A549 treated with DMSO at 1 μM for 4 hours (cell line): ENCODE measurements at places on chromosomes 12 and 14. TPM values are rescaled to one million over a fixed set of nuclear protein-coding genes. Genes with fewer than 3 reads are reported as not detected.

Gene TMPRSS12
- not detected in 5 replicates for total RNA-seq

Gene DNAI7
- 0.09 to 0.46 TPM (median 0.20 TPM) in 5 replicates for total RNA-seq

Gene CCDC60
- not detected in 5 replicates for total RNA-seq

Gene RCOR1
- total RNA-seq: 22.3 to 32.2 TPM (median 28.5 TPM) in 5 replicates

Gene CEBPE
- 0.05 to 0.06 TPM in 2 of 5 replicates, not detected in the others for total RNA-seq

Gene TDRD9
- total RNA-seq: 0.06 TPM in 1 of 5 replicates, not detected in the others

Gene REP15
- 0.22 to 0.78 TPM (median 0.49 TPM) in 5 replicates for total RNA-seq

Gene TBC1D30
- total RNA-seq: 1.9 to 2.5 TPM (median 2.0 TPM) in 5 replicates

Gene EPYC
- total RNA-seq: not detected in 5 replicates

Gene WNT5B
- total RNA-seq: 1.7 to 2.7 TPM (median 2.0 TPM) in 5 replicates

Gene KRT80
- 53.8 to 71.0 TPM (median 63.0 TPM) in 5 replicates for total RNA-seq

Gene KRT75
- 0.12 to 0.26 TPM (median 0.18 TPM) in 5 replicates for total RNA-seq

Gene CD163L1
- 0.42 to 0.91 TPM (median 0.52 TPM) in 5 replicates for total RNA-seq

Gene WIF1
- not detected in 5 replicates for total RNA-seq

Gene KERA
- total RNA-seq: not detected in 5 replicates

Gene CHFR
- 18.7 to 23.6 TPM (median 22.3 TPM) in 5 replicates for total RNA-seq

Gene OR6C74
- total RNA-seq: not detected in 5 replicates

Gene KRT78
- total RNA-seq: 0.07 to 0.19 TPM (median 0.16 TPM) in 3 of 5 replicates, not detected in the others

Gene ACIN1
- 109 to 121 TPM (median 111 TPM) in 5 replicates for total RNA-seq

Gene AMHR2
- 0.92 to 2.6 TPM (median 1.9 TPM) in 5 replicates for total RNA-seq

Gene KRT5
- 0.11 to 0.47 TPM (median 0.18 TPM) in 5 replicates for total RNA-seq

Gene DACT1
- 0.55 to 1.2 TPM (median 0.77 TPM) in 5 replicates for total RNA-seq

Gene PMCH
- 0.20 TPM in 1 of 5 replicates, not detected in the others for total RNA-seq

Gene LYZ
- 0.26 to 1.7 TPM in 2 of 5 replicates, not detected in the others for total RNA-seq

Gene JPH4
- 0.05 to 0.07 TPM in 2 of 5 replicates, not detected in the others for total RNA-seq

Gene SLC5A8
- total RNA-seq: not detected in 5 replicates

Gene MED13L
- 24.2 to 32.6 TPM (median 29.5 TPM) in 5 replicates for total RNA-seq

Gene MGP
- total RNA-seq: 0.15 TPM in 1 of 5 replicates, not detected in the others

Gene CLEC4D
- not detected in 5 replicates for total RNA-seq

Gene RFX4
- not detected in 5 replicates for total RNA-seq

Gene TAPBPL
- 2.8 to 4.5 TPM (median 3.7 TPM) in 5 replicates for total RNA-seq

Gene IFT43
- total RNA-seq: 36.9 to 40.3 TPM (median 38.7 TPM) in 5 replicates

Gene FKBP4
- 92.9 to 127 TPM (median 121 TPM) in 5 replicates for total RNA-seq

Gene CCDC197
- not detected in 5 replicates for total RNA-seq

Gene KLHL33
- total RNA-seq: not detected in 5 replicates

Gene ADGRD1
- 0.25 to 0.71 TPM (median 0.36 TPM) in 5 replicates for total RNA-seq

Gene DGLUCY
- 14.8 to 20.6 TPM (median 15.7 TPM) in 5 replicates for total RNA-seq

Gene DLK1
- total RNA-seq: 0.11 to 0.80 TPM (median 0.36 TPM) in 5 replicates

Gene MFAP5
- 0.07 to 0.86 TPM (median 0.16 TPM) in 4 of 5 replicates, not detected in the other for total RNA-seq

Gene CISTR
- not detected in 5 replicates for total RNA-seq

Gene BRF1
- total RNA-seq: 22.9 to 29.2 TPM (median 27.0 TPM) in 5 replicates

Gene PIANP
- total RNA-seq: 0.58 to 1.6 TPM (median 0.96 TPM) in 5 replicates

Gene TCL1B
- total RNA-seq: not detected in 5 replicates

Gene PLEKHG7
- total RNA-seq: 0.02 to 0.16 TPM in 2 of 5 replicates, not detected in the others

Gene MYRFL
- total RNA-seq: 0.02 to 0.05 TPM (median 0.02 TPM) in 3 of 5 replicates, not detected in the others

Gene OR6S1
- not detected in 5 replicates for total RNA-seq

Gene BCL11B
- 0.18 to 0.32 TPM (median 0.28 TPM) in 5 replicates for total RNA-seq

Gene ERBB3
- 1.2 to 1.8 TPM (median 1.3 TPM) in 5 replicates for total RNA-seq
